ENCODE measurements at places on chromosomes 13 and 19.

DNA sequence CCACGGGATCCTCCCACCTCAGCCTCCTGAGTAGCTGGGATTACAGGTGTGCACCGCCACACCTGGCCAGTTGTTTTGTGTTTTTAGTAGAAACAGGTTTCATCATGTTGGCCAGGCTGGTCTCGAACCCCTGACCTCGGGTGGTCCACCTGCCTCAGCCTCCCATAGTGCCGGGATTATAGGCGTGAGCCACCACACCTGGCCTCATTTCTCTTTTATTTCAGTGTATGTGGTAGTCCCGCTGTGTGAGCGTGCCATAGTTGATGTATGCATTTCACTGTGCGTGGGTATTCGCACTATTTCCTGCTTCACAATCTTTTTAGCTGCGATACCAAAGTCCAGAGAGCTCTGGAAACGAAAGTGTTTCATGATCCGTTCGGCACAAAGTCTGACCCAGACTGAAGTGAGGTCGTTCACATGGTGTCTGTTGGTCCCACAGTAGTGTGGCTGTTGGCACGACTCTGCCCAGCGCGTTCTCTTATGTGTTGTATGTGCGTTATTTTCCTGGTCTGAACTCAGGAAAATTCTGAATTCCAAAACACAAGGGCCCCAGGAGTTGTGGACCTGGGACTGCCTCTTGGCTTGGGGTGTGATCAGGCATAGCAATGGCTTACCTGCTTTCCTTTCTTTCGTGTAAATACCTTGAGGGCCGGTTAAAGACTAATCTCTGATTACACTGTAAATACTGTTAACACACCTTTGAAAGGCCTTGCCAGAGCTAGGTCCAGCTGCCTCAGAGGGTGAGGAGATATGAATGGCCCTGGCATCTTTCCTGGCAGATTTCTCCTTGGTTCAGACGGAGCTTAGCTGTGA is 8.6 kb downstream of the EPN1 start:
- DNase-seq = no peak

DNA sequence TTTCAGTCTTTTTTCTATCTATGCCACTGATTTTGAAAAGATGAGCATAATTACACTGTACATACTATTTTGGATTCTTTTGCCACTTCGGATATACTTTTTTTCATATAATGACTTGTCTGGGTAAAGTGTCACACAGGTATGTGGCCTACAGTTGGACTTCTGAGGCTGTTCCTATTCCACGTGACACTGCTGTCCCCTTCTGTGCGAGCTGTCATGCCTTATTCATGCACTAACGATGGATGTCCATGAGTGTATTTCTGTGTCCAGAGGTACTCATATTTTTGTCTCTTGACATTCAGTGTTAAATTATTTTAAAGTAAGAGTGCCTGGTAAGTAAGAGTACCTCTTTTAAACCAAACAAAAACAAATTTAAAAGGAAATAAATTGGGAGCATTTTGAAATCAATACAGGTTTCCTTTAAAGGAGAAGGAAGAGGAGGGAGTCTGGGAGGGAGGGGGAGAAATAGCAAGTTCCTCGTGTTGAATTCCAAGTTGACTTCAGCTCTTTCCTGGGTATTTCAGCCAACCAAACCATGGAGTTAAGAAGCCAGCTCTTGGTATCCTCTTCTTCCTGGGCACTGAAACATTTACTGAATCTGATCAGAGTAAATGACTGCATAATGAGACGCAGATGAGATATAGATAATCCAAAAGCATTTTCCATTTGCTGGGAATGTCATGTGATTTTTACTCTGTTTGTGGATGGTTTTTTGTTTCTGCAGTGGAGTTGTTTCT is 61.3 kb downstream of the TNFRSF19 start:
- DNase-seq = no peak

- DNase-seq = no peak
Measured at GRCh38 chr13:98994896-98995295, 17.0 kb upstream of the DOCK9 start.

GRCh38 chr13:95155093-95155492 is 146.2 kb downstream of the ABCC4 start:
- DNase-seq = no peak

DNA sequence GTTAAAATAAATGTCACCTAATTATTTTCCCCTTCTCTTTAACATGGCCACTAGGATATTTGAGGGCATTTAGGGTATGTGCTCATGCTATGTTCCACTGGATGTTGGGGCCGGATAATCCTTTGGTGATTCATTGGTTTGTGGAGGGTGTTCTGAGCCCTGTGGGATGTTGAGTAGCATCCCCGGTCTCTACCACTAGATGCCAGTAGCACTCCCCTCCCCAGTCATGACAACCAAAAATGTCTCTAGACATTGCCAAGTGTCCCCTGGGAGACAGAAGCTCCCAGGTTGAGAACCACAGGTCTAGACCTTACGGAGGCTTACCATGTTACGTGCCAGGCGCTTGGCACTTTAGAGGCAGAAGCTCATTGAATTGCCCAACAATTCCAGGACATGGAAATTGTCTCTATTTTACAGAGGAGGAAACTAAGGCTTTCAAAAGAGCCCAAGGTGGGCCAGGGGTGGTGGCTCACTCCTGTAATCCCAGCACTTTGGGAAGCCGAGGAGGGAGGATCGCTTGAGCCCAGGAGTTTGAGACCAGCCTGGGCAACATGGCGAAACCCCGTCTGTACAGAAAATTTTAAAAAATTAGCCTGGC is 14.1 kb downstream of the SHANK1 start:
- no peak for DNase-seq

GRCh38 chr19:5244351-5244750 is 96.3 kb downstream of the PTPRS start:
- no peak for DNase-seq

- no peak for DNase-seq
Measured at GRCh38 chr13:39401756-39402155, 201.2 kb downstream of the LHFPL6 start.

DNA sequence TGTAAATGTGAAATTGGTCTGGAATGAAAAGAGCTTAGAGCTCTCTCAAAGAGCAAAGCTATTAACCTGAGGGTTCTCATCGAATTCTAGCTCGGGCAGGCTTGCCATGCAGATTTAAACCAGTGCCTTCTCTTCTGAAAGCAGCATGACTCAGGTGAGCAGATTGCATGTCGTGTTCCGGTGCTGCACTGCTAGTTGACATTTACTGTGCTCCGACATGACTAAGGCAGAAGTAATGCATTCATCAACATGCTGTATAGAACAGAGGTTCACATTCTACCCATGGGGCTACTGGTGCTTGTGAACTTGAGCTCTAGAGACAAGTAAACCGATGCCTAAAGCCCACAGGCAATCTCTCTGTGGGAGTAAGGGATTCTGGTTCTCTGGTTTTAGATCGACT is 947.7 kb downstream of the EFNB2 start:
- no peak for DNase-seq

DNA sequence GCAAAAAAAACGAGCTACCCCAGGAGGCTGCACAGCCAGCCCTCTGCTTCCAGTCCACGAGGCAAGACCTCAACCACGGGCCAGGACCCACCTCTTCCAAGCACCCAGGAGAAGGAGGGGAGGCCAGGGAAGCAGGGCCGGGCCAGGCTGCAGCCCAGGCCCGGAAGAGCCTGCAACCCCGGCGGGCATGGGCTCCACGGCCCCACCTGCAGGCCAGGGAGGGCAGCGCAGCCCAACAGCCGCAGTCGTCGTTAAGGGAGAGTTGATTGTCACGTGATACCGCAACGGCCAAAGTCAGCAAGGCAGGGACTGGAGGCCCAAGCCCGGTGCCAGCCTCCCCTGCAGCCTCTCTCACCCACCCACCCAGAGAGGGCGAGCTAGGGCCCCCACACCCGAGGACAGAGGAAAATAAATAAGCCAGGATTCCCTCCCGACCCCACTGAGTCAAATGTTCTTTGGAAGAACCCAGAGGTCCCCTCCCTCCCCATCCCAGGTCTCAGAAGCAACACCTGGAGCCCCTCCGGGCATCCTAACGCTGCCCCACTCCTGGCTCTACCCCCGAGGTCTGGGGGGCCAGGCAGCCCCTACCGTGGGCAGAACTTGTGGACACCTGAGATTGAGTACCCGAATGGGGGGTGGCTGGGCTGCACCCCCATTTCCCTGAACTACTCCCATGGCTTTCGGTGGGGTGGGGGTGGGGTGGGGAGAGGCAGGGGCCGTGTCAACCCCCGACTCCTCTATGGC is 5.2 kb upstream of the REXO1 start:
- DNase-seq = peak; percentile 60

GRCh38 chr13:49980266-49980665 is 16.6 kb upstream of the TRIM13 start:
- DNase-seq = no peak

DNA sequence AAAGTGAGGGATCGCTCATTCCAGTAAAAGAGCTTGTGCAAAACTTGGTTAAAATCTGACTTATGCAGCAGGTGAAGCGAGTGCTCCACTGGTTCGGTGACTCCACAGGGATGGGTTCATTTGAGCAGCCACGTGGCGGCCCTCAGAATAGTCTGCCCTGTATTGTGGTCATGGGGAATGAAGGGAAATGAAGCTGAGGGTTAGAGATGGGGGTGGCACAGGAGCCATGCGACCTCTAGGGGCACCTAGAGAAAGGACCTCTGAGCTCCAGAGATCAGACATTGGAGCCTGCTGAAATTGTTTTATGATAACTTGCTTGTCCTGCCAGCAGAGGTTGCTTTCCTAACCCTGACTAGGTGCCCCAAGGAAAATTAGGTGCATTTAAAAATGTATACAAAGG is 26.6 kb downstream of the CBY2 start:
- no peak for DNase-seq

- DNase-seq = no peak
Measured at GRCh38 chr19:35554076-35554475, 8.7 kb downstream of the TMEM147 start.

DNA sequence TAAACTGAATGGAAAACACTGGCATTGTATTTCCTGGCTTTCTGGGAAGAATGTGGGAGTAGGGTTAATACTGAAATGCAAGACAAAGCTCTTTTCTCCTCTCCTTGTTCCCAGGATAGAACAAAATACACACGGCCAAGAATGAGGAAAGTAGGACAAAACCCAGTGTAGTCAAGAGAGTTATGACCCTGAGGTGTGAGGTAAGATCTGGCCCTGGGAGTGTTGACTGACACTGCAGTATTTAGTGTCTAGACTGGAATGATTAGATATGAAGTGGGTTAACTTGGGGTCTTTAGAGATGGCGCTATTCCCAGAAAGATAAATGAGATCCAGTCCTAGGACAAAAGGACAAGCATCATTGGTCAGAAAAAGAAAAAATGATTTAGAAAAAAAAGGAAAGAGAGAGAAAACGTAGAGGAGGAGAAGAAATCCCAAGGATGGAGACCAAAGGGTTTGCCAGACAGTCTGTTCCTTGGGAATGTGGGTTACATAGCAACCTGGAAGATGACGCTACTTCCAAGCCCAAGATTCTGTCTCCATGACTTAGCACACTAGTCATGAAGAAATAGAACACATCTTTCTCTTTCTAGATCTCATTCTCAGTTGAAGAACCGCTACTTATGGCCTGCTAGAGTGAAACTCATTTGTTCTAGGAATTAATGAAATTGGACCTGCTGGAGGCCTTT is 543.6 kb upstream of the GPC6 start:
- no peak for DNase-seq

DNA sequence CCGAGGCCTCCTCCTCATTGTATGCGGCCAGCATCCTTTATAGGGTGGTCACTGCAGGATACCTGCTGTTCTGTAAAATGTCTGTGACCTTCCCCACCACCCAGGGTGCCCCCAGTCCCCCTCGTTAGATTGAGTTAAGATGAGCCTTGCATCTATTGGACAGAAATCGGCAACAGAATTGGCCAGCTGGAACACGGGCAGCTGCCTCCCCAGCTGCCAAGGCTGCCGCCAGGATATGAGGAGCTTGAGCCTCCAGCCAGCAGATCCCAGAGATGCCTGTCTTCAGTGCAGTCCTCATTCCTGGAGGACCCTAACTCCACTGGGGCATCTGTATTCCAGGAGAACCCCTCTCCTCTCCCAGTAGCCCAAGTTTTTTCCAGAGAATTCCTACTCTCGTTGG is 463.0 kb downstream of the TSHZ3 start:
- no peak for DNase-seq

- DNase-seq = no peak
Measured at GRCh38 chr19:8001651-8001994, 3.8 kb downstream of the ELAVL1 start.

DNA sequence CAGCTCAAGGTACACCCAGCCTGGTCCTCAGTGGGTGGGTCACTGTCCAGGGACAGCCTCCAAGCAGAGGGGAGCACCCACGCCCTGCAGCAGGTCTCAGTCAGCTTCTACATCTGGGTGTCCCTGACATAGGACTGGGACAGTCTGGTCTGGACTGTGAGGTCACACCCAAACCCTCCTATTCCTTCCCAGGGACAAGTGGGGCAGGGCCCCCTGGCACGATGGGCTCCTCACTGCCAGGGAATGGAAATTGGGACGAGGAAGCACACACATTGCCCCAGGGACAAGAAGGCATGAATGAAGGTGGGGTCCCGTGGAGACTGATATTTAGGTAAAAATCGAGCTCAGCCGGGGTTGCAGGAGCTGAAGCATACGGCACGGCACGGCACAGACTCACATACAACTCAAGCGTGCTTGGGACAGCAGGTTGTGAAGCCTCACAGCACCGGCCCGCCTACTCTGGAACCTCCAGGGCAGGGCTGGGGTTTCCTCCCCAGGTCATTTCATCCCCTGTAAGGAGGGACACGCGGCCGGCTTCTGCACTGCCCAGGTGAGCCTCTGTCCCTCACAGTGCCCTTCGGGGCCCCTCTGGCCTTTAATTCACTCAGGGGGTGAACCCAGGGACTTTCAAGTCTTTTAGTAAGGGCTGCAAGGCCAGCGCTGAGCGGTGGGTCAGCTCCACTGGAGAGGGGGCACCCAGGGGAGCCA is 3.5 kb downstream of the PNMA8B start:
- DNase-seq = no peak

DNA sequence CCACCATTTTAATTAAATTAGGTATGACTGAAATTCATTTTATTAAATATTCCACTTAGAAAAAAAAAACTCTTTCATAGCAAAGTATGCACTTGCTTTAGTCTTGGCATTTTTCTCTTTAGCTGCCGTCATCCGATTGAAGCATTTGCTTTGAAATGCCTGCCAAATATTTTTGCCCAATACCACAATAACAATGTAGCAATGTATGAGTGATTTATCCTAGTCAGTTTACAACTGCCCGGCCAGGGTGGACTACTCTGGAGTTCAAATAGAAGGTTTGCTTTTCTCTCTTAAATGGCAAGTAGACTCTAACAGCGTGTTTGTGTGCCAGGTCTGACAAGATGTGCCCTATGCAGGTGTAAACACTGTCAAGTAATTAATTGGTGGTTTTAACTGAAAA is 675.3 kb upstream of the SGCG start:
- no peak for DNase-seq
